Stimulated activated CD8-positive, alpha-beta memory T cell treated with anti-CD3 and anti-CD28 coated beads, Interleukin-7, amount 100 ng/mL, for 4 hours (primary cell): ENCODE measurements at places on chromosomes 7 and 10.

- DNase-seq: no peak
Measured at GRCh38 chr7:138167222-138167621, 91.0 kb downstream of the AKR1D1 start.

DNA sequence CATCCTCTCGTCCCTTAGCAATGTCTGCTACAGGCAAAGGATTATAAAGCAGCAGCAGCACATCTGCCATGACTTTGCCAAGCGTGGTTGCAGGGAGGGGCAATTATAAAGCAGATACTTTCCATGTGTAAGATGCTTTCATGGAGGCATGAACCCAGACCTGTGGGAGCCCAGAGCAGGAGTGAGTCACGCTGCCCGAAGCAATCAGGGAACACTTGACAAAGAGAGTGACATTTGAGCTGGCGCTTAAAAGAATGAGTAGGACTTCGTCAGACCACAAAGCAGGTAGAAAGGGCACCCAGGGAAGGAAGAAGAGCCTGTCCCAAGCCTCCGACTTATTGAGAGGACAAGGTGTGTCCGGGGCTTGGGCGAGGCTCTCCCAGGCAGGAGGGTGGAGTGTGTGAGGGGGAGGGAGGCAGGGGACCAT lies 147.2 kb downstream of the MYOF start:
- DNase-seq: no peak

DNA sequence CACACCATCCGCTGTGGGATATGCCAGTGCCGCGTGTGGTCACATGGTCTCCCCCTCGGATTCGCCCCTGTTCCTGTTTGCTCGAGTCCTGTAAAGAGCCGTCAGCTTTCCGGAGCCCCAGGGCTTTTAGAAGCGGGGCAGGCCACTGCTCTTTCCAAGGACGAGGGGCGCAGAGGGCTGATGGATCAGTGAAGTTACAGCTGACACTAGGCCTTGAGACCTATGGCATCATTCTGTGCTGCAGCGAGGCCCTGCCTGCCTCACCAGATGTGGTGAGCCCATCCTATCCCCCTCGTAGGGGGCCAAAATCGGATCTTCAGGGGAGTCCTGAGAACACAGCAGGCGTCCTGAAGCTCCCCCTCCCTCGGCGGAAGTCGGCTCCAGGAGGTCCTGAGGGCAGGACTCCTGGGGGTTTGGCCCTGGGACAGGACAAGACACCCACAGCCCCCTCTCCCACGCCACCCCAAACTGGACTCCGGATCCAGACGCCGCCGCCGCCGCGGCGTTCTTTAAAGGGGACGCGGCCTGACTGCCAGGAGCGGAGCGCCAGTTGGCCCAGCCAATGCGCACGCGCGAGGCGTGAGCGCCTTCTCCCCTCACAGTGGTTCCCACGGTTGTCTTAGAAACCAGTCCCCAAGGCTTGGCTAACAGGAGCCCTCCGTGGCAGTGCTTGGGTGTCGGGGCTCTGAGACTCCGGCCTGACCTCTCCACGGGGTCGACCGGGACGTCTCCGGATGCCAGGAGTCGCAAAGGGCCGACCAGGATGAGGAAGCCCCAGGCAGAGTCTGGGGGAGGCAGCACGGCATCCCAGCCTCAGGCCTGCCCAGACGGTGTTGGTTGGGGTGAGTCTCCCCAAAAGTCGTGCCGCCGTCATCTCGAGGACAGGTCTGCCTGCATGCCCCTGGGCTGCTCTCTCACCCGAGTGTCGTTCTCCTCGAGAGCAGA lies 371.7 kb downstream of the ZNF716 start:
- no peak for DNase-seq

DNA sequence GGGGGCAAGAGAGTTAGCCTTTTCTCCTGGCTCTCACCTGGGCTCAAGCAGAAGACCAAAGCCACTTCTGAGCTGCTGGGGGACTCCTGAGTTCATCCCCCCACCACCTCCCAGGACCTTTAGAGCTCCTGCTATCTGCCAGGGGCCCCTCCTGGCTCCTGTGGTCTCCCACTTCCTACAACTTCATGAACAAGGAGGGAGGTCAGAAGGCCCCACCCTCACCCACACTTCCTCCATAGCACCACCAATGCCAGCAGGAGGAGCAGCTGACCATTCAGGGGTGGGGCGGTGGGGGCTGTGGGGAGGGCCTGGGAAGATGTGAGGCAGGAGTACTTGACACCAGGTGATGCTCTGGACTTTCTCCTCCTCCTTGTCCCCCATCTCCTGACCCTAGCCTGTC lies 32.6 kb upstream of the ADCYAP1R1 start:
- no peak for DNase-seq

DNA sequence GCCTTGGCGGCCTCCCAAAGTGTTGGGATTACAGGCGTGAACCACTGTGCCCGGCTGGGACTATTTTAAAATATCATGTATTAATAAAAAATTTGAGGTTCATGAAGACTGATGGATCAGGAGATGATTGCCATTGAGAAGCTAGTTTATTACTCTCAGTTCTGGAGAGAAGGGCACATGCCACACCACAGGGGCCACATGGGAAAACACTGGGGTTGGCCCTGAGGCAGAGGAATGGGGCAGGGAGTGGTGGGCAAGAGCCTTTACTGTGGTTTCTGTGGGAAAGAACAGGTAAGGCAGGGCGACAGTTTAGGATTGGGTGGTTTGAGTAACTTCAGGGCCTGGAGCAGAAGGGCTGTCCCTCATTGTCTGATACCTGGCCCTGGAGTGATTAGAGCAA lies 6.8 kb upstream of the TBRG4 start:
- DNase-seq: no peak

GRCh38 chr10:120217736-120218135 lies 239.3 kb upstream of the PLPP4 start:
- DNase-seq: no peak

DNA sequence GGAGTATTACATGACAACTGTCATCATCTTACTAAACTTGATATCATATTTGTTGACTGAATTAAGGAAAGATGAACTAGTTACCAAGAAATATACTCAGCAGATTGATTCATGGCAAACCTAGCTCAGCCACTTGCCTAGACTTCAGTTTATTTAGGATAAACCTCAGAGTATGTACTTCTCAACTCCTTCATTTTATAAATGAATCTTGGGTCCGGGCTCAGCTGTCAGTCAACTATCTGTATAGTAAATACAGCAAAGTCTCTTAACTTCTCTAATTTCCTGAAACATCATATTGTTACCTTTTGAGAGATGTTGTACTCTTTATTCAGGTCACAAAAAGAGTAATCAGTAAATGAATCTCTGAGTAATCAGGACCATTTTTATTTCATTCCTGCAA lies 211.0 kb upstream of the KLF14 start:
- no peak for DNase-seq

DNA sequence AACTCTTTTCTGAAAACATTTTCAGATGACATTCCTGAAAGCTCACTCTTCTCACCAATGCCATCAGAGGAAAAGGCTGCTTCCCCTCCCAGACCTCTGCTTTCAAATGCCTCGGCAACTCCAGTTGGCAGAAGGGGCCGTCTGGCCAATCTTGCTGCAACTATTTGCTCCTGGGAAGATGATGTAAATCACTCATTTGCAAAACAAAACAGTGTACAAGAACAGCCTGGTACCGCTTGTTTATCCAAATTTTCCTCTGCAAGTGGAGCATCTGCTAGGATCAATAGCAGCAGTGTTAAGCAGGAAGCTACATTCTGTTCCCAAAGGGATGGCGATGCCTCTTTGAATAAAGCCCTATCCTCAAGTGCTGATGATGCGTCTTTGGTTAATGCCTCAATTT lies 16.5 kb downstream of the ANLN start:
- no peak for DNase-seq

GRCh38 chr10:44390585-44391072 lies 5.7 kb upstream of the CXCL12 start:
- no peak for DNase-seq

DNA sequence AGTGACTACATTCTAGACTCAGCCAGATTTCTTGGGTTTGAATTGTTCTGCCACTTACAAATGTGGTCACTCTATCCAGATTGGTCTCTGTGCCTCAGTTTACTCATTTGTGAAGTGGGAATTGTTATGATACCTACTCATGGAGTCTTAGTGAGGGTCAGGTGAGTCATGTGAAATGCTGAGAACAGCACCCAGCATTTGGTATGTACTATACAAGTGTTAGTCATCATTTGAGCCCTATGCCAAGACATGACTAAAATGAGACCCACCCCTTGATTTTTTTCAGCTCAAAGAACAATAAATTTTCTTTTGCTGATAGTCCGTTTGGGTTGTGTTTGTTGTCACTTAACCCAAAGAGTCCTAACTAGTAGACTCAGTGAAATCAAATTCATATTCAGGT lies 92.8 kb downstream of the CHN2 start:
- no peak for DNase-seq

- DNase-seq: no peak
Measured at GRCh38 chr7:140689199-140690152, 7.0 kb upstream of the NDUFB2 start.

GRCh38 chr10:124878457-124878739 lies 63.5 kb upstream of the ZRANB1 start:
- DNase-seq: no peak
